Neural crest cell (in vitro differentiated cells): ENCODE measurements at places on chromosomes 16 and 17. TPM values are rescaled to one million over a fixed set of nuclear protein-coding genes. Genes with fewer than 3 reads are reported as not detected.

DNA sequence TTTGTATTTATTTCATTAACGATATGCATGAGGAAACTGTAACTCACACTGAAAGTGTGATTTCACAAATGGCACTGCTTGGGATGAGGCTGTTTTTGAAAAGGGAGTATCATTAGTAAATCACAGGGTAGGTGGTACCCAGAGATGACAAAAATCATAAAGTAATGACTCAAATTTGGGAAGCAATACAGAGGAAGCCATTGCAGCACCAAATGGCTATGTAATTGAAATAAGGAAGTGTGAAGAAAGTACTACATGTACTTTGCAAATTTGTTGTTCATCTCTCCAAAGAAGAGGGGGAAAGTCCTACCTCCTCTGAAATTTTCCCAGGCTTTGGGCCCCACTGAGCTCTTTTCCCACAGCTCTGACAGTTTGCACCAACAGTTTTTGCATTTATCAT, 12.3 kb upstream of the ABCC12 start:
- no peaks in the 10 kb centered on the region for H3K27me3 ChIP-seq
- H3K4me3 ChIP-seq: no peak overlapping the region
- no peak overlapping the region for H3K27ac ChIP-seq
- no peak for DNase-seq
- no peaks in the 10 kb centered on the region for H3K36me3 ChIP-seq

FGF11 gene
- 6.0 and 6.5 TPM in 2 replicates for total RNA-seq

DNA sequence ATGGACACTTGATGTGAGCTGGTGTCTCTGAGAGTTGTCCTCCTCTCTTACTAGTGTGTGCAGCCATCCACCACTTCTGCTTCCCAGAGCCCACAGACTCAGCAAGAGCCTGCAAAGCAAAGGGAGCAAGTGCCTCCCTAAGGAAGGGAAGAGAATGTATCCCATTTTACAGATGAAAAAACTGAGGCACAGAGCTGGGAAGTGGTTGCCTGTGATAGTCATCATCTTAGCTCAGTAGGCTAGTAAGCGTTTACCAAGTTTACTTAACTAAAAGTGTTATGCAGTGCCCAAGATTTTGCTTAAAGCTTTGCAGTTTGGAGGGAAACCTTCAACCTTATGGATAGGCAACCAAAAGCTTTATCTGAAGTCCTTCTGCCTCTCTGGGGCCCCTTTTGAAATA, 23.0 kb upstream of the EFCAB13 start:
- H3K4me3 ChIP-seq: no peak overlapping the region
- DNase-seq: no peak
- H3K27ac ChIP-seq: no peak overlapping the region

- H3K4me1 ChIP-seq: peaks cover 41% of the 10 kb centered on the region
- peak overlapping the region; percentile 89 for H3K4me3 ChIP-seq
- no peak for DNase-seq
These were observed 709 bp upstream of the ENO3 start for GRCh38 chr17:4950075-4950745.

DNA sequence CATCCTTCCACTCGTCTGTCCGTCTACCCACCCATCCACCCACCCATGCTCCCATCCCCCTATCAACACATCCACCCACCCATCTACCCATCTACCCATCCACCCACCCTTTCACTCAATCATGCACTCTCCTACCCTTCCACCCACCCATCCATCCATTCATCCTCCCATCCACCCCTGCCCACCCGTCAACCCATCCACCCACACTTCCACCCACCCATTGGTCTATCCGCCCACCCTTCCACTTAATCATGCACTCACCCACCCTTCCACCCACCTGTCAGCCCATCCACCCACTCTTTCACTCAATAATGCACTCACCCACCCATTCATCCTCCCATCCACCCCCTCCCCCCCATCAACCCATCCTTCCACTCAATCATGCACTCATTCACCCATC, 250.0 kb upstream of the EEF2KMT start:
- H3K4me3 ChIP-seq: no peak overlapping the region
- H3K27me3 ChIP-seq: peaks cover 27% of the 10 kb centered on the region
- no peak for DNase-seq
- H3K4me1 ChIP-seq: no peaks in the 10 kb centered on the region
- H3K27ac ChIP-seq: no peak overlapping the region

MYH13 gene
- not detected in 2 replicates for total RNA-seq

DNA sequence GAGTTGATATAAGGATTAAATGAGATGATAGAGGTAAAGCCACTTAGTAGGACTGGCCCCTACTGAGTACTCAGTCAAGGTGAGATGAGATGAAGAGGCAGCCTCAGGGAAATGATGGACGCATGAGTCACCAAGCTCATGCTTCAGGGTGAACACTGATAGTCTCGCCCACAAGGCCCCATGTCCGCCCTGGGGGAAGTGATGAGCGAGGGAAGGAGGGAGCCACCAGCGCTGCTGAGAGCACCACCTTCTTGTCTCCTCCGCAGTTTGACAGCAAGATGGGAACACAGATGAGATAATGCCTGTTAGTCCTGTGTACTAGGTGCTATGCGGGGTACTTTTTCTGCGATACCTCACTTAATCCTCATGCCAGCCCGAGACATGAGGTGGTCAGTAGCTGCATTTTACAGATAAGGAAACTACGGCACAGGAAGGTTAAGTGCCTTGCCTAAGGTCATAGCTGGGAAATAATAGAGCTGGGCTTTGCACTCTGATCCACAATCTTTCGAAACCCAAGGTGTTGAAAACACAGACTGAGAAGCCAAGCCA, 383.0 kb downstream of the CPPED1 start:
- no peak overlapping the region for H3K27ac ChIP-seq
- no peak overlapping the region for H3K4me3 ChIP-seq
- H3K27me3 ChIP-seq: peaks cover 3% of the 10 kb centered on the region
- no peak for DNase-seq

DNA sequence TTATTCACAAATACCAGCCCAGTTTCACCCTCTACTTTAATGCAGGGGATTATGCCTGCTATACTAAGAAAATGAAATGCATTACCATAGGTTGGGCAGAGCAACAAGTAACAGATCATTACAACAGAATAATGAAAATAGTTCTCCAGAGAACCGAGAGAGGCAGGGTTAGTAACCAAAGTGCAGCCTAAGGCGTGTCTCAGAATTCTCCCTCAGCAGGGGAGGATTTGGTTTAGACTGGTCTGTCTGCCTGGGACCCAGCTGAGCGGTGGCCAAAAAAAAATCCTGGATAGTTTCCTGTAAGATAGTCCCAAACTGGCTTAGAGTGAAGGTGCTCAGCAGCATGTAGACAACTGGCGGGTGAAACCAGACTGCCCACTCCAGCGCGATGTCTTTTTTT, 30.8 kb upstream of the ADCY7 start:
- H3K4me3 ChIP-seq: no peak overlapping the region
- H3K36me3 ChIP-seq: no peaks in the 10 kb centered on the region
- peaks cover 11% of the 10 kb centered on the region for H3K27me3 ChIP-seq
- no peak for DNase-seq
- H3K27ac ChIP-seq: no peak overlapping the region
- no peaks in the 10 kb centered on the region for H3K4me1 ChIP-seq

DNA sequence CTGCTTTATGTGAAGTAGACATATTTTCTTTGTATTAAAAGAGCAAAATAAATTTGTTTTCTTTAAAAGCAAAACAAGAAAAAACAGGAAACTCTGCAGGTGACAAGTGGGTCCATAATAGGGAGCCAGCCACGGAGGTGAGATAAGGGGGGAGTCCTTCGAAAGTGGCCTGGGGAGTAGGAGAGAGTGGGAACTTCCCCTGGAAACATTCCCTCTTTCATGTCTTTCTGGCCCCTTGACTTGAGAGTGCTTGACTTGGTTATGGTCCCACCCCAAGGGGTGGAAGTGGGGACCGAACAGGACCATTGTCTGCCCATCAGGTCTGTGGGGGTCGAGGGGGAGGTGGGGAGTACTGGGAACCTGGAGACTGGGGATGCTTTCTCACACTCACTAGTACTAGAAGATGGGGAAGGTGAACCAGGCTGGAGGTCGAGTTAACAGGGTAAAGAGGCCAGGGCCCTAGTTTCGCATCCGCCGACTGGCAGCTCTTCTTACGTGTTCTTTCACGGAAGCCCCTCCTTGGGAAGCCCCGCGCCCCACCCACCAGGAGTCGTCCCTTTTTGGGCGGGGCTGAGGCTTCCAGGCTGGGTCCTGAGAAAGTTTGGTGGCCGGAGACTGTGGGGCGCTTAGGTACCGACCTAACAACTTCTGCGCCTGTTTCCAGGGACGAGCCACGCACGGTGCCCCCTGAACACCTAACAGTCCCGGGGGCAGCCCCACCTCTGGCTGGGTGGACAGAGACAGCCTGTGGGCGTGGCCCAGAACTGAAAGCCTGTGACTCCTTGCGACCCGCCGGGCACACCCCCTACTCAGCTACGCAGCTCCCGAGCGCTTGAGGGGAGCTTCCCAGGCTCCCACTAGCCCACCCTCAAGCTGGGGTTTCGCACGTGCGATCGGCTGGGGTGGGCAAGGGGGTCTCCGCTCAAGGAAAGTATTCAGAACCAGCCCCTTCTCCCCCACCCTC, 790 bp downstream of the TRADD start:
- H3K27ac ChIP-seq: no peak overlapping the region
- peaks cover 15% of the 10 kb centered on the region for H3K4me1 ChIP-seq
- H3K36me3 ChIP-seq: no peaks in the 10 kb centered on the region

DNA sequence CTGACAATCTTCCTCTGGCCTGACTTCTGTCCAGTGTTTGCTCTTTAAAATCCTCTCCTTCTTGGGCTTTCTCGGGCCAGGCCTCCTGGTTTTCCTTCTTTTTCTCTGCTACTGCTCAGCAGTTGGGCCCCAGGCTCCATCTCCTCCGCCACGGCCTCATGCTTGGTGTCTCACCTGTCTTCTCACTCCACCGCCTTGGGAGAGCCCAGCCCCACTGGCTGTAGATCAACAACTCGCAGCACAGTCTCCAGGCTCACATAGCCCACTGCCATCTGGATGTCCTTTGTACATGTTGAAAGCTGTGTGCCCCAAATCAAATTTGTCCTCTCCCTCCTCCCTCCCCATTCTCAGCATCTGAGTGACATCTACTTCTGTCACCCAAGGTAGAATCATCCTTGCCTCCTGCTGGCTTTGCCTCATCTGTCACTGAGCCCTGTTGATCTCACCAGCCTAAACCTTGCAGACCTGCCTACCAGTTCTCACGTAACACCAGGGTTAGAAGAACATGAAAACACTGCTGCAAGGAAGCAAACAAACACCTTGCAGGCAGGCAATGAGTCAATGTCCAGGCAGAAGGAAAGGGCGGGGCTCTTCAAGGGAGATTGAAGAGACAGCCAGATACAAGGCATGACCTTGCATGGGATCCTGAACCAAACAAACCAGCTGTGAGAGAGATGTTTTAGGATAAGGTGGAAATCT, 103.2 kb upstream of the SMURF2 start:
- no peak overlapping the region for H3K4me3 ChIP-seq
- no peak overlapping the region for H3K27ac ChIP-seq
- H3K36me3 ChIP-seq: no peaks in the 10 kb centered on the region
- H3K4me1 ChIP-seq: peaks cover 5% of the 10 kb centered on the region

IRX5 gene
- total RNA-seq: 12.7 and 14.9 TPM in 2 replicates

DNA sequence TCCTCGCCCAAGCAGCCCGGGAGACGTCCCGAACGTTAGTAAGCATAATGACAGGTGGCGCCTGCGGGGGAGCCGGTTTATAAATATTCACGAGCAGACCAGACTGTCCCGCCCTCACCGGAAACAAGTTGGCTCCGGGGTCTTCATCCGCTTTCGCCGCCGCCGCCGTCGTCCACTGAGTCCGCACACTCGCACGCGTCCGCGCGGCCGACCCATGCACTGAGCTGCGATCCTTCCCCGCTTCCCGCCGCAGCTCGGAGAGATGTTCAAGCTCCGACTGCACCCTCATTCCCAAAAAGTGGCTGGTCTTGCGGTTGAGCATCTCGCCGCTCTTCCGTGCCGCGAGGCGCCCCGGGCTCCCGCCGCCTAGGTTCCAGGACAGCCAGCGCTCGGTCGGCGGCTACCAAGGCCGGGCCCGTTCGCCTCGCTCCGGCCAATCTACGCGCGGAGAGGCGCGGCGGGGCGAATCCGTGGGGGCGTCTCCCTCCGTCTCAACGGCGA, 385 bp downstream of the CFAP119 start:
- no peaks in the 10 kb centered on the region for H3K27me3 ChIP-seq
- no peaks in the 10 kb centered on the region for H3K36me3 ChIP-seq
- peaks cover 28% of the 10 kb centered on the region for H3K4me1 ChIP-seq
- peak; percentile 51 for DNase-seq

SLC6A4 gene
- not detected in 2 replicates for total RNA-seq

DNA sequence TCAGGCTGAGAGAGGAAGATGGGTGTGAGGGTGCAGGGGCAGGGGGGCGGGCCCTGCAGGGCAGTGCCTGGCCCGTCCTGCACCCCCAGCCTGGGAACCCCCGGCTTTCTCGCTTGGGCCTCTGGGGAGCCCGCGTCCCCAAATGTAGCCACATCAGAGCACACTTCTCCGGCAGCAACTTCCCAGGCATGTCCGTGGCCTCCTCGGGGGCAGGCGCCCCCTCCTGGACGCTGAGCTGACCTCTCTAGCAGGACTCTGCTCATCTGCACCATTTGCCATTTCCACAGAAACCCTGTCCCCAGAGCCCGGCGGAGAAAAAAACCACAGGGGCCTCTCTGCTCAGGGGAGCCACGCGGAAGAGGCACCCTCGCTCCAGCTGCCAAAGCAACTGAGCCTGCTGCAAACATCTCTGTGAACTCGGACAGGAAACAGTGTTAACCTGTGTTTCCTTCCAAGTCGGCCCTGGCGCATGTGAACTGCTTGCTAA, 63.4 kb downstream of the KLHDC4 start:
- peaks cover 11% of the 10 kb centered on the region for H3K4me1 ChIP-seq
- peak; percentile 31 for DNase-seq
- no peaks in the 10 kb centered on the region for H3K36me3 ChIP-seq
- H3K27me3 ChIP-seq: no peaks in the 10 kb centered on the region
- no peak overlapping the region for H3K4me3 ChIP-seq

DNA sequence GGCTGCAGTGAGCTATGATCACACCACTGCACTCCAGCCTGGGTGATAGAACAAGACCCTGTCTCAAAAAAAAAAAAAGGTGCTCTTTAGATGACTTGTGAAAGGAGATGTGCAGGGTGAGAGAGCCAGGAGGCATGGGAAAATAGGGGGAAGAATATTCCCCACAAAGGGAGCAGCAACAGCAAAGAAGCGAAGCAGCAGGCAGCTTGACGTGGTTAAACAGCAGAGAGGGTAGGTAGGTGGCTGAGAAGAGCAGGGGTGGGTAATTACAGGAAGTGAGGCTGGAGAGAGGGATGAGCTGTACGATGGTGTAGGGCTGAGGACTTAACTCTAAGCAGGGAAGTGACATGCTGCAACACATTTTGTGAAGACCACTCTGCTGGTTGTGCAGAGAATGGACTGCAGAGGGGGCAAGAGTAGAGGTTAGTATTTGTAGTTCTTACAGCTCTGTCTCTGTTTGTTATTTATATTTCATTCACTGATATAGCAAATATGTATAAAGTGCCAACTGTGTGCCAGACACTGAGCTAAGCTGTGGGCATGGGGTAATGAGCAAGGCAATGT, 1.6 kb downstream of the HEATR3 start:
- H3K4me1 ChIP-seq: peaks cover 21% of the 10 kb centered on the region
- H3K27me3 ChIP-seq: no peaks in the 10 kb centered on the region
- H3K36me3 ChIP-seq: no peaks in the 10 kb centered on the region
- DNase-seq: peak; percentile 8
- peak overlapping the region; percentile 64 for H3K27ac ChIP-seq

GRCh38 chr17:69093279-69093789, 32.6 kb upstream of the ABCA9 start:
- H3K36me3 ChIP-seq: no peaks in the 10 kb centered on the region
- H3K4me1 ChIP-seq: peaks cover 14% of the 10 kb centered on the region
- peak overlapping the region; percentile 83 for H3K27ac ChIP-seq

EFCAB3 gene
- total RNA-seq: not detected in 2 replicates
